Epithelial cell of esophagus (primary cell): ENCODE measurements at places on chromosomes 1 and 21.

GRCh38 chr1:192905049-192905448, 96.2 kb downstream of the RGS2 start:
- DNase-seq: no peak

GRCh38 chr1:8663915-8664329, 153.5 kb downstream of the RERE start:
- no peak for DNase-seq

GRCh38 chr1:227429447-227430359, 111.4 kb upstream of the CDC42BPA start:
- DNase-seq: peak; percentile 25

DNA sequence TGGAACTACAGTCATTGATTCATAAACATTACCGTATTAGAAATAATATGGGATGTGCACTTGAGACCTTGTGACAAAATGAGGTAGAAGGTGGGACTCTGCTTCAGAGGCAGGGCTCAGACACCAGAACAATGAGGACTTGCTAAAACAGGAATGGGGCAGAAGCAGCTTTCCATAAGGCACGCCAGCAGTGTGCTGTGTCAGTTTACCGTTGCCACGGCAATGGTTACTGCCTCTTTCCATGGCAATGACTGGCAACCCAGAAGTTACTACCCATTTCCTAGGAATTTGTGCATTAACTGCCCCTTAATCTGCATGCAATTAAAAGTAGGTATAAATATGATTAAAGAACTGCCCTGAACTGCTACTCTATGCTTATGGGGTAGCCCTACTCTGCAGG, 169.0 kb downstream of the CHRM3 start:
- no peak for DNase-seq

DNA sequence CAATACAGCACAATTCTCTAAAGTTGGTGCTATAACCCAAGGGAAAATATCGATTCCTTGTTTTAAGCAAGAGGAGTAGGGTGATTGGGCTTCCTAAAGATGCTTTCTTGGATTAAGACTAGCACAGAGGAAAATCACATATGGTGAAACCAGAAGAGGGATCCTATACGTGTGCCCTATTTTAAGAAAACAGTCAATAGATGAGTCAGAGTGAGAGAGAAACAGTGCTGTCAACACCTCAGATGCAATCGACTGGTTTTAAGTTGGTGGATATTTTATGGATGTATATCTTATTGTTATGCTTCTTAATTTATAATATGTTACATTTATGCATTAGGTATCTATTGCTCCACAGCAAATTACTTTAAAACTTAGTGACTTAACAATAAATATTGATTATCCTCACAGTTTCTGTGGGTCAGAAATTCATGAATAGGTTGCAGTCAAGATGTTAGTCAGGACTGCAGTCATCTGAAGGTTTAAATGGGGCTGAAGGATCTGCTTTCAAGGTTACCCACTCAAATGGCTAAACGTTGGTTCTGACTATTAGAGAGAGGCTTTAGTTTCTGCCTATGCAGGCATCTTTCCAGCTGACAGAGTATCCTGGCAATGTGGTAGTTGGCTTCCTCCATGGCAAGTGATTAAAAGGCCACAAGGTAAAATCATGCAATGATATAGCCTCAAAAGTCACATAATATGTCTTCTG, 61.6 kb upstream of the DEPDC1 start:
- DNase-seq: peak; percentile 63

DNA sequence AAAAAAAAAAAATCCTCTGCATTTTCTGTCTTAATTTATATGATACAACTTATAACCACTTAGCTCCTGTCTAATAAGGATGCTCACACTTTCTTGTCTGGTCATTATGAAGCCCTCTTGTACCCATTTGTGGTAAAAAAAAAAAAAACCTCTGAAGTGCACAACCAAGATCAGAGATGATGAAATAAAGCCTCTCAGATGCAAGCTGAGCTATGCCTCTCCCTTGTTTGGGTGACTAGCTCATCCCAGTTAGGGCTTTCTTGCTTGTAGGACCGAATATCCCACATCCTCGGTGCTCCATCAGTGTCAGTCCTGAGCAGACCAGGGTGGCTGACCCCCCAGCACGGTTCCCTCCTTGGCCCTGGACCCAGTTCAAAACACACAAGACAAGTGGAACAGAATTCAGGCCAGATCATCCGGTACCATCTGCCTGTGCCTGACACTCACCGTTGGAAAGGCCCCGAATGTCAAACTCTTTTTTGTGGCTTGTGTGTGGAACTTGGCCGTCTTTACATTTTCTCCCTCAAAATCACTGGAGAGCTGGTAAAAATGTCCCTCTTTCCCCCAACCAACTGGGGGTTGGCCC, 6.3 kb upstream of the SELENON start:
- no peak for DNase-seq

GRCh38 chr1:209624558-209625549, 27.4 kb downstream of the LAMB3 start:
- DNase-seq: no peak
